NB4 (cell line): ENCODE measurements at places on chromosomes 12 and 14.

DNA sequence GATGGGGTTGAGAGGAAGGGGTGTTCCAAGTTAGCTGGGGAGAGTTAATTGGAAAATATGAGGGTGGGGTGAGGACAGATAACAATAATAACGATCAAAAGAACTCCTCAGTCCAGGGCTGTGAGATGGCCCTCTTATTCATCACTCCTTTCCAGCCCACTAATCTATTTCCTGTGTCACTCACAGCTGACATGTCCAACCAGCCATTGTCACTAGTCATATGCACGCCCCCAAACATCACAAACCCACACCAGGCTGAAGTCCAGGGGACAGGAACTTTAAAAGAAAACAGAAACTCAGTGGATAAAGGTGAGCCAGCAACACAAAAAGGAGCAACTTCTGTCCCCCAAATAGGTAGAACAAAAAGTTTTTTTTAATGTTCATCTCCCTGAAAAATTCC lies 911 bp downstream of the CALCOCO1 start:
- peak; percentile 36 for DNase-seq

GRCh38 chr14:22296088-22296487 lies 292.9 kb downstream of the DAD1 start:
- DNase-seq, result no peak

DNA sequence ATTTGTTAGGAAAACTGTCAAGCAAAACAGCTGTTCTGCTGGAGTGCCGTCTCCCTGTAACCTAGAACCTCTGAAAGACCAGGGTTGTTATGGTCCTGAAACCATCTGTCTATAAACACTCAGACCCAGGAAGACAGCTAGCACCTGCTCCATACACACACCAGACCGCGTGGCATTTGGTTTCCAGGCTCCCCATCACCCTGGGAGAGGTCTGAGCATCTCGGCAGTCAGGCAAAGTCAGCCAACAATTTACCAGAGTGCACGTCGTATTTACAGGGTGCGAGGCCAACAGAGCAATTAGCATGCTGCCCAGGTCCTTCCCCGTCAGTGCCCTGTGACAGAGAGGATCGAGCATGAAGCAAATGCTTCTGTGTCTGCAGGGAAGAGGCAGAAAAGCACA lies 272.5 kb downstream of the SLC15A4 start:
- no peak for DNase-seq

GRCh38 chr14:88379706-88380343 lies 5.6 kb upstream of the SPATA7 start:
- DNase-seq, result no peak

- no peak for DNase-seq
Observed at GRCh38 chr14:92516966-92517506, 3.5 kb downstream of the RIN3 start.

DNA sequence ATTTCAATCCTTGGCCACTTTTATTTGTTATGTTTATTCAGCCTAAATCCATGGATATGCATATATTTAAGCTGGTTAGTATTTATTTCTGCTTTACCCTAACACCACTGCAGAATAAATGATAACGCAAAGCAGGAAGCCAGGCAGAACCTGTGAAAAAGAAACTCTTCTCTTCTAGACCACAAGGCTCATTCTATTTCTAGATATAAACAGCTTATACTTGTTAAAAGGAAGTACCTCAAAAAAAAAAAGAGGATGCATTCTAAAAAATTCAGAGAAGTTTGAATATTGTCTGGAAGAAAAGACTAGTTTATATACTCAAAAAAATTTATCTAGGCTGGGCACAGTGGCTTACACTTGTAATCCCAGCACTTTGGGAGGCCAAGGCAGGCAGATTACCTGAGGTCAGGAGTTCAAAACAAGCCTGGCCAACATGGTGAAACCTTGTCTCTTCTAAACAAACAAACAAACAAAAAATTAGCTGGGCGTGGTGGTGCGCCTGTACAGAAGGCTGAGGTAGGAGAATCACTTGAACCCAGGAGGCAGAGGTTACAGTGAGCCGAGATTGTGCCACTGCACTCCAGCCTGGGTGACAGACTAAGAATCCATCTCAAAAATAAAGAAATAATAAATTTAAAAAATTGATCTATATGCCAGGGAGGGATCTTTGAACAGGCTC lies 55.8 kb downstream of the GALNT4 start:
- no peak for DNase-seq

GRCh38 chr12:45227316-45228067 lies 11.6 kb downstream of the ANO6 start:
- no peak for DNase-seq

DNA sequence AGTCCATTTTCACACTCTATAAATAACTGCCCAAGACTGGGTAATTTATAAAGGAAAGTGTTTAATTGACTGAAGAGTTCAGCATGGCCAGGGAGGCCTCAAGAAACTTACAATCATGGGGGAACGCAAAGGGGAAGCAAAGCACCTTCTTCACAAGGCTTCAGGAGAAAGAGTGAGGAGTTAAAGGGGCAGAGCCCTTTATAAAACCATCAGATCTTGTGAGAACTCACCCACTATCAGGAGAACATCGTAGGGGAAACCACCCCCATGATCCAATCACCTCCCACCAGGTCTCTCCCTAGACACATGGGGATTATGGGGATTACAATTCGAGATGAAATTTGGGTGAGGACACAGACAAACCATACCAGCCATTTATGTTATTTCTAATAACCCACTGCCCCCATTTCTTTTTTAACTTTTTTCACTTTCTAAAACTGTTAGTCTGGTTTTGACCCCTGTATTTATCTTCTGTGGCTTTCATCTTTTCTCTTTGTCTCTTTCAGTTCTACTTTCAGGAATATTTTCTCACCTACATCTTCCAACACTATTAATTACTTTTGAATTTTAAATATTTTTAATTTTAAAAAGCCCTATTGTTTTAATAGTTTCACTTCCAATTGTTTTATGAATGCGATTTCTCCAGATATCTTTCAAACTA lies 44.5 kb downstream of the WDR89 start:
- DNase-seq, result no peak

GRCh38 chr14:30085943-30086342 lies 158.3 kb upstream of the PRKD1 start:
- no peak for DNase-seq

GRCh38 chr12:72839696-72840095 lies 567.5 kb downstream of the TRHDE start:
- no peak for DNase-seq

- DNase-seq, result no peak
Observed at GRCh38 chr12:72289633-72290032, 17.5 kb downstream of the TRHDE start.

DNA sequence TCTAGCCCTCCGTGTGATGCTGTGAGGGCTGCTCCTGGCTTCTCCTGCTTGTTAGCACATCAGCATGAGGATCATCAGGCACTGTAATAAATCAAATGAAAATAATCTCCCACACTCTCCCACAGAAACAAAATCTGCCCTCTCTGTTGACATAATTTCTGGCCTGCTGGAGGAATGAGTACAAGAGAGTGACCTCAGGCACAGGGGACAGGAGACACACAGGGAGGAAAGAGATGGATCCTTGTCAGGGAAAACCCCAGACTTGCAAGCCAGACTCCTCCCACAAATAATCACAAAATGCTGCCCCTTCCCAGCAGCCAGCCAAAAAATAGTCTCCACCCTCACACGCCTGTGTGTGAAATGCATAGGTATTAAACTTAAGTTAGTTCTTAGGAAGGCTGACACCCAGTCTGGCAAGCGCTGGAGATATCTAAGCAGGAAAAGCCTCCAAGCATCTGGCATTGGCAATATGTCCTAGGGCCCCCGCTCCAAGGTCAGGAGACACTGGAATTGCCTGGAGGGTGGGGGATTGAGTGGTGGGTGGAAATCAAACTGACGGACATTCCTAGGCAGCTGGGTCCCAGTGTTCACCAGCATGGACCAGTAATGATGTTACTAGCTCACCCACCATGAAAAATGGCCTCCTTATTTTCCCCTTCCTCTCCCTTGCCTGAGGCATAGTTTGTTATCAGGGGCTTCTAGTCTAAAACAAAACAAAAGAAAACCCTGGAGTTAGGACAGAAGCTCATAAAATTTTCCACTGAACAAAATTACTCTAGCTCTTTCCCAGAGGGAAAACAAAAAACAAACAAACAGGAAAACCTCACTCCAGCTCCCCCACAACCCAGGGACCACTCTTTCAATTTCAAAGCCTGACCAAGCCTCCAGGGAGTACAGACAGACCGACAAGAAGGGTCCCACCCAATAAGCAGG lies 22.0 kb downstream of the SMUG1 start:
- no peak for DNase-seq

- DNase-seq, result no peak
Observed at GRCh38 chr14:101217616-101218371, 314.3 kb upstream of the RTL1 start.

DNA sequence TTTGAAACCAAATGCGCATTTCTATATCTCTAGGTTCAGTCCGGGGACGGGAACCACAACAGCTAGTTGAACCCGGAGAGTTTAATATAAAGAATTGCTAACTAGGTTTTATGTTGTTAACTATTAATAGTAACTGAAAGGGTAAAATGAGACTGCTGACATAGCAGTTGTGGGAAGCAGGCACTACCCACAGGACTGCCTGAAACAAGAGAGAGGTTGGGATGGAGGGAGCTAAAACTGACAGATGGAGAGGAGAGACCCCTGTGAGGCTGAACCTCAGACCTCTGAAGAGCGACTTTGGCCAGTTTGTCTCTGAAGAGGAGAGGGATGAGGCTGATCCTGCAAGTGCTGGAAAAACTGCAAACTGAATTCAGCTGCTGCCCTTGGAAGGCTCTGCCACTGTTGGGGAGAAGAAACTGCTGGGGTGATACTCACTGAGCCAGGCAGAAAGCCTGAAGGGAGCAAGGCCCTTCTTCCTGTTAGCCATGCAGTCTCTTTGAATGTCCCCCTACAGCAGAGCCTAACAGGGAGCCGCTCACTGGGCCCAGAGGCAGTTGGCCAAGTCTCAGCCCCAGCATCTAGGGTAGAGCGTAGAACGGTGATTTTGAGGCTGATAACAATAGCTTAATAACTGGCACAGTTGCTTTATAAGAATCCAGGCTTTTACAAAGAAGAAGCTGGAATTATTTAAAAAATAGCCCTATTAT lies 172.2 kb downstream of the NPAS3 start:
- no peak for DNase-seq

- no peak for DNase-seq
Observed at GRCh38 chr14:100623961-100624360, 36.7 kb upstream of the BEGAIN start.

- no peak for DNase-seq
Observed at GRCh38 chr12:52521175-52521567, 977 bp upstream of the KRT5 start.

DNA sequence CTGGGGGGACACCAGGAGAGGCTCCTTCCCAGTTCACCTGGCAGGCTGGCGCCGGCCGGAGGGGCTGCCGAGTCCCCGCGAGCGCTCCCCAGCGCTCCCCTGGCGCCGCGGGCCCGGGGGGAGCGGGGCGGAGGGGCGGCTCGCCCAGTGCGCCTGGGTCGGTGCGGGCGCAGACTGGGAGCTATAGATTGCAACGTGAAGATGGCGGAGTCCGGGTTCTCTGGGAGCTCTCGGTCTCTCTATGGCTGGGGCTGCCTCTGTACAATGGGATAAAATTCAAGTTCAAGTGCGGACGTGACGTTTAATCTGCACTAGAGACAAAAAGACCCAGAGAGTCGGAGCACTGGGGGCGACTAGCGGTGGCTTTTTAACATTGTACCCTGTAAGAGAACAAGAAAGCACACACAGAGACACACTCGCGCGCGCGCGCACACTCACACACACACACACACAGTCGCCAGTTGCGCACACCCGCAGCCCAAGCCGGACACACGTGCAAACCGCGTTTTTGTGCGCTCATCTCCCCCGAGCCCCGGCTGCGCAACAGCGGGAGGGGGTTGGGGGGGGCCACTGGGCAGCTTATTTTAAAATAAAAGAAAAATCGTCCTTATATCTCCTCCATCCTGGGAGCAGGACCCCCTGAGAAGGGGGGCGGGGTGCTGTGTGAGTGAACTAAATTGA lies at the start of gene BCL11B:
Gene BCL11B (minus strand): TSS at position 247 of the 681 bp plus-strand sequence. CDS start 979 bp downstream, outside the sequence.
- DNase-seq, result peak; percentile 93

- no peak for DNase-seq
Observed at GRCh38 chr12:2286461-2287131, 233.8 kb downstream of the CACNA1C start.
